ENCODE measurements at places on chromosomes 2 and 18. TPM values are rescaled to one million over a fixed set of nuclear protein-coding genes. Genes with fewer than 3 reads are reported as not detected.

GRCh38 chr2:182625814-182626213, 90.2 kb upstream of the DNAJC10 start:
- no peak for DNase-seq

- no peak for DNase-seq
Observed at GRCh38 chr2:5387406-5387805, 304.8 kb upstream of the SOX11 start.

- no peak for DNase-seq
Observed at GRCh38 chr2:181697126-181697525, 16.8 kb upstream of the NEUROD1 start.

GRCh38 chr2:227413371-227413770, 25.6 kb upstream of the SCYGR1 start:
- DNase-seq = no peak

Gene TEX44
- not detected for total RNA-seq

All from activated B cell treated with CpG ODN at 0.5 μM for 24 hours (primary cell).